NCI-H82 (cell line): ENCODE measurements at places on chromosomes 6 and 20.

GRCh38 chr6:18284261-18284660 is 19.9 kb upstream of the DEK start:
- DNase-seq = no peak

DNA sequence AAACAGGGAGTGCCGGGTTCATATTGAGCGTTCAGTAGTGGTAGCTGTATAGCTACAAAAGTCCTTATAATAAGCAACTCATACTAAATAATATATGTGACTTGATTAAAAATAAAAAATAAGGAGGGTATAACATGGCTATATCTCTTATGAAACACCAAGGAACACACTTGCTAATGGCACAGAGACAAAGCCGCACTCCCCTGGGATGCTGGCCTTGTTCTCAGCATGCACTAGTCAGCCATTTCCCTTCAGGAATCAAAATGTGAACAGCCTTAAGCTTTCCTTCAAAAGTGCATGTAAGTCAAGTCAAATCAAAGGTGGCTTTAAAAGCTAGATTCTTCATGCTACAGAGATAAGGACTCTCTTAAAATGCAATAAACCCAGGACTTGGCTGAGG is 9.4 kb downstream of the HMGCLL1 start:
- no peak for DNase-seq

GRCh38 chr6:30991891-30992290 is 8.4 kb downstream of the MUC21 start:
- DNase-seq = no peak

- DNase-seq = no peak
Observed at GRCh38 chr6:11392778-11393507, 144.6 kb upstream of the TMEM170B start.

DNA sequence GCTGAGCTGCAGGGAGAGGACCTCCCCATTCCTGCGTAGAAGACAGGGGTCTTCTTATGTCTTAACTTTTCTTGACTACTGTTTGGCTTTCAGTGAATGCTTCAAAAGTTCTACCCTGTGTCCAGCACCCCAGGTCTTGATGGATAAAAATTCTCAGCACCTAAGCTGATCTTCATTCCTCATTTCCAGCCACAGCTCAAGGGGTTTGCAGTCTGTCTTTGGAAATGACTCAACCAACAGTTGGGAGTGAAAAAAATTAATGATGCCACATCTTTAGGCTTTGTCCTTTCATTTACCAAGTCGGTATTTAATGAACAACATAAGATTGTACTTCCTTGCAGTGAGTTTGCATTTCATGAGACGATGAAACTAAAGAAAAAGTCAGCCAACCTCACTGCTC is 40.3 kb downstream of the PRDM1 start:
- no peak for DNase-seq

DNA sequence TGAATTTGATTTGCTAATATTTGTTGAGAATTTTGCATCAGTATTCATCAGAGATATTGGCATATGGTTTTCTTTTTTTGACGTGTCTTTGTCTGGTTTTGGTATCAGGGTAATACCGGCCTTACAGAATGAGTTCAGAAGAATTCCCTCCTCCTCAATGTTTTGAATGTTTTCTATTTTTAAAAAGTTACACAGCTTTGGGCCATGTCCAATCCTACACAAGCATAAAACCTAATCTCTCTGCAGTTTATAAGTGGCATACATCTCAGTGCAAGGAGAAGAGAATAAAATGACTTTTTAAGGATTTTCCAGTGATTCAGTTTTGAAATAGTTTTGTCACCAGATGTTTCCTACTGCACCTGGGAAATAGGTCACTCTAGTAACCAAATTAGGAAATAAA is 185.5 kb downstream of the COL12A1 start:
- DNase-seq = no peak

- DNase-seq = no peak
Observed at GRCh38 chr6:71446470-71446869, 157.9 kb downstream of the OGFRL1 start.

GRCh38 chr6:73182021-73182607 is 43.2 kb downstream of the KHDC1L start:
- DNase-seq = no peak

GRCh38 chr20:33901132-33901523 is 90.0 kb downstream of the CHMP4B start:
- DNase-seq = no peak

GRCh38 chr6:148465011-148465335 is 122.3 kb downstream of the SASH1 start:
- no peak for DNase-seq

DNA sequence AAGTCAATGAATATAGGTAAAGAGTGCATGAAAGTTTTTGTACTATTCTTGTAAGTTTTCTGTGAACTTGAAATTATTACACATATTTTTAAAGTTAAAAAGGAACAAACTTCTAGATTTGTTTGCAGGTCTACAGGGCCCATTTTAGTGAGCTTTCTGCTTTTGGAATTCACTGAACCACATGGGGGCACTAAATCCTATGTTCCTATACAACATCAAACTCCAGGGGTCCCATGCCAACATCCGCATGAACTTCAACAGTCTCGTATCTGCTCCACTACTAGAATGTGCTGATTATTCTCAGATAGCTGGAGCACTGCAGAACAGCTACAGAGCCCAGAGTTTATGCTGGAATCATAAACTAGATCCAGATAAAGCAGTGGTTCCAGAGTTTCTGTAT is 347.9 kb upstream of the SPTLC3 start:
- DNase-seq = peak; percentile 77

DNA sequence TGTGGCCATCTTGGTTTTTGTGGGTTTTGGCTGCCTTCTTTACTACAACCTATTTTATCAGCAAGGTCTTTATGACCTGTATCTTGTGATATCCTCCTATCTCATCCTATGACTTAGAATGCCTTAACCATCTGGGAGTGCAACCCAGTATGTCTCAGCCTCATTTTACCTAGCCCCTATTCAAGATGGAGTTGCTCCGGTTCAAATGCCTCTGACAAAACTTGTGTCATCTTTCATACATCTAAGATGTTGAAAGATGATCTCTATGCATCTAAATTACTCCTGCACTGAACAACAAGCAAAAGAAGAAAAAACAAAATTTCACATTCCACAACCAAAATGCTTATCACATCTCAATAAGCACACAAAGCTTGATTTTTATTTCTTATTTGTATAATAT is 129.5 kb upstream of the CNR1 start:
- no peak for DNase-seq

GRCh38 chr6:159968295-159969203 is at the start of gene IGF2R:
IGF2R (plus strand) TSS chr6:159969082; CDS start chr6:159969247, 165 bp downstream.
- peak; percentile 95 for DNase-seq

- no peak for DNase-seq
Observed at GRCh38 chr20:39913274-39913673, 775.8 kb downstream of the MAFB start.

- no peak for DNase-seq
Observed at GRCh38 chr6:6694825-6695624, 106.5 kb downstream of the LY86 start.

DNA sequence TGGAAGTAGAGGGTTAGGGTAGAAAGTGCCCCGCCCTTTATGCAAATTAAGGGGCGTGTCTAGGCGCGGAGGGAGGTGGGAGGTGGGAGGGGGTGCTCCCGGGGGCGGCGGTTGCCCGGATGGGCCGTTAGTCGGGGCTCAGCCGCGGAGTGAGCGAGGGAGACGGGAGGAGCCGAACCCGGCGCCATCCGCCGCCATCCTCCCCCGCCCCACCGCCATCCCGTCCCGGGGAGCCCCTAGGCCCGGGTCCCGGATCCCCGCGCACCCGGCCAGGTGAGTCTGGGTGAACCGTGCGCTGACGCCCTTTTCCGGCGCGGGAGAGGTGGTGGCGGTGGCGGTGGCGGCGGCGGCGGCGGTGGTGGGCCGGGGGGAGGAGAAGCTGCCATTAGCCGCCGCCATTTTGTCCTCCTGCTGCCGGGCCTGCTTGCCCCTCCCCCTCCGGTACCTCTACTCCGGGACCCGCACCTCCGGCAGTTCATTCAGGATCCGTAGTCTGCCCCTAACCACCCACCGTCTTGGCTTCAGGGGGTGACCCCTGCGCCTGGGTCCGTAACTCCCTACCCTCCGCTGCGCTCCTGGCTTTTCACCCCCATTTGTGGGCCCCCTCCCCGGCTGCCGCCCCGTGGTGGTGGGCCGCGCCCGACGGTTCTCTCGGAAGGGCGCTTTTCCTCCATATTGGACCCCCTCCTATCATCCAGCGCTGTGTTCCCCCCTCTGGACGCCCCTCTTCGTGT is at the start of gene PRRC2A:
PRRC2A (plus strand) TSS at position 130 of the 734 bp plus-strand sequence. CDS start 2,075 bp downstream, outside the sequence.
- DNase-seq = peak; percentile 93

DNA sequence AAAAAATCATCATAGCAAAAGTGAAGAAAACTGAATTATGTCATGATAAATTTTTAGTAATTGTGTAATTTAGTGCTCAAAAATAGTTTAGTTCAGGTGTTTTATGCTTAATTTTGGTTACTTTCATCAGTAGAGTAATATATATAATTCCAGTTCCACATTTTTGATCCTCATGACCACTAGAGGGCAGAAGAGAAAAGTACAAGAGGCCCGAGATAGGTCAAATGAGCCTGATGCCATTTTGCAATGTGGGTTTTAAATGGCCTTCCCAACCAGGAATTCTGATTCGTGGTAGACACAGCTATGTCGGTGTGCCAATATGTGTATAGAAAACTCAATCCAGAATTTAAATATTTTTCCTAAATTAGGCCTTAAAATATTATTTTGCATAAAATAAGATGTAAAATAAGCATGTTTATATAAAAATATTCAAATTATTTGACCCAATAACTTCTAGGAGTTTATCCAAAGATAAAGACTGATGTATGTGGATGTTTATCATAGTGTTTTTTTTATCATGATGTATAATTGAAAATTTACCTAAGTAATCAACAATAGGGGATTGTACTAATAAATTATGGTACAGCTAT is 159.7 kb upstream of the RPS6KA2 start:
- DNase-seq = peak; percentile 82

GRCh38 chr6:4136354-4136831 is 1.0 kb upstream of the ECI2 start:
- DNase-seq = no peak

DNA sequence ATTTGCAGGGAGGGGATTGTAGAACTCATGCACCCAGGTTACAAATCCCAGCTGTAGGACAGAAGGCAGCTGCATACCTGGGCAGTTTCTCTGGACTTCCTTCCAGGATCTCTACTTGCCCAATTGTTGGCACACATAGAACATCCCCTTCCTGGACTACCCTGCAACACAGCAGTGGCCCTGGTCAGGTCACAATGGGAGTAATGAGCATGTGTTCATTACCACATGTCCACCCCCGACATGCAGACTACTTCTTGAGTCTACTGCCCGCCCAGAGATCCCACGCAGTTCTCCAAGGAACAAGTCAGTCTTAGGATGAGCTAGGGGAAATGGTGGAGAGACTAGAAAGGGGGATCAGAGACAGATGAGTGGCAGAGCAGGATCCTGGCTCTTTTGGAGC is 5.1 kb downstream of the PEX6 start:
- no peak for DNase-seq

GRCh38 chr6:149242883-149243282 is 74.6 kb upstream of the TAB2 start:
- DNase-seq = no peak

- no peak for DNase-seq
Observed at GRCh38 chr6:6368684-6369052, 48.2 kb upstream of the F13A1 start.

DNA sequence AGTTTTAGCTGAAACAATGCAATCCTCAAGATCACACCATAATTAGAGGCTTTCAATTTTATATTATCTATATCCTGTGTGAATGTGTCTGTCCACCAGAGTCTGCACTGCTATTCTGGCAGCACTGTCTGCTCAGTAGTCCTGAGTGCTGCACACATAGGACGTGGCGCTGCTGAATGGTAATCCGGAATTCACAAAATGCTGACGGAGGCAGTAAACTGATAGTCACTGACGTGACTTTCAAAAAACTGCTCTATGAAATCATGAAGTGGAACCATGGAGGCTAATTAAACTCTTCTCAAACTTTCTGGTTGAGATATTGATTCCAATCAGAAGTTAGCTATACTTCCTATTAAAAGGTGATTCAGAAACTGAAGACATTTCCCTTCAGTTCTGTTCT is 190.8 kb upstream of the NOX3 start:
- DNase-seq = no peak

- DNase-seq = no peak
Observed at GRCh38 chr6:30127238-30128093, 8.5 kb upstream of the TRIM40 start.

- DNase-seq = no peak
Observed at GRCh38 chr6:25703005-25703404, 51.0 kb downstream of the SCGN start.

DNA sequence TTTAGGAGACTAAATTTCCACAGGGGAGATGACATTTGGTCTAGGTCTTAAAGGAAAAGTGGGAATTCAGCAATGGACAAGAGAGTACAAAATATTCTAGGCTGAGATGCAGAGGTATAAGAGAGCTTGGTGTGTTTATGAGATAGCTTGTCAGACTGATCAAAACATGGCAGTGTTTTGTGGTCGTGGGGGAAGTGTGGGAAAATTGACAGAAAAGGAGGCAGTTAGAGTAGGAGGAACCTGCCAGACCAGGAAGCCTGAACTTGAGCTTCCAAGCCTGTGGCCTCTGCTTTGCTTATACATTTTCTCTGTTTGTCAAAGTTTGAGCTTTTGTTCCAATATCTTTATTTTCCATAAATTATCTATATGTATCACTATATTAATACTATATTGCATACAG is 69.5 kb upstream of the MAP3K7 start:
- no peak for DNase-seq

GRCh38 chr6:70849348-70850069 is 107.4 kb downstream of the B3GAT2 start:
- no peak for DNase-seq

- peak; percentile 71 for DNase-seq
Observed at GRCh38 chr6:138007014-138007472, 100.2 kb downstream of the PERP start.

- DNase-seq = no peak
Observed at GRCh38 chr6:33993091-33993490, 152.8 kb downstream of the GRM4 start.

- no peak for DNase-seq
Observed at GRCh38 chr6:82240186-82240585, 7.4 kb downstream of the IBTK start.

- peak; percentile 54 for DNase-seq
Observed at GRCh38 chr6:168132531-168133167, 53.6 kb upstream of the FRMD1 start.

- DNase-seq = peak; percentile 69
Observed at GRCh38 chr20:51931371-51931781, 129.1 kb upstream of the SALL4 start.
